ENCODE measurements at places on chromosomes 1 and 21.

GRCh38 chr1:211831558-211832323, 1.2 kb upstream of the LPGAT1 start:
- no peak for DNase-seq

DNA sequence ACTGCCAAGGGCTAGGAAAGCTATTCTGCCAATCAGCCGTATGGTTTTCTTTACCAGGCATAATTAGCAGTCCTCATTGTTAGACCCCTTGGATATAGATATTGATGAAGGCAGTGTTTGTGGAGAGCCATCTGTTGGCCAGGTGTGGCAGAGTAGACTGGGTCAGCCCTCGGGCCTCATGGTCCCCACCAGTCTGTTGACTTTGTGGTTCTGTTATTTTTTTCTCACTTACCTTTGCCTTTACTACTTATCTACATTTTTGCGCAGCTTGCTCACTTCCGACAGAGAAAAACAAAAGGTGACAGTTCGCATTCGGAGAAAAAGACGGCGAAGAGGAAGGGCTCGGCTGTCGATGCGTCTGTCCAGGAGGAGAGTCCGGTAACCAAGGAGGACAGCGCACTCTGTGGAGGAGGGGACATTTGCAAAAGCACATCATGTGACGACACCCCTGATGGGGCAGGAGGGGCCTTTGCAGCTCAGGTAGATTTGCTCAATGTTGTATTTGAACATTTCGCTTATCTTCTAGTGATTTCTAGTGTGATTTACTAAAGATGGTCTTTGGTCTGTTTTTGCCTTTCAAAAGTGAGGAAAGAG, 2.3 kb downstream of the PCNT start:
- no peak for DNase-seq

DNA sequence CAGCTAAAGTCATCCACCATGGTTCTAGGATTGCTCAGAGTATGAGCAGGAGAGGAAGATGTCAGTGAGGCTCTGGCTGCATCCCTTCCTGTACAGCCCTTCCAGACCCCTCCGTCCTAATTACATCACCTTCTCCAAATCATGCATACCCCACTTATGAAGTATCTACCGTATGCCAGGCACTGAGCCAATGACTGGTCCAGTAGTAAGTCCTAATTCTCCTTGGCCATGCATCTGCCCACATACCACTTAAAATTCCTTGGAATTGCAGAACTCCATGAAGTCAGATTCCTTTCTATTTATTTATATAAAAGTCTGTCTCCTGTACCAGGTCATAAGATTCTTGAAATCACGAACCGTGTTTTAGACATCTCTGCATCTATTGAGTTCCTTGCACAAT, 106.1 kb downstream of the SEC16B start:
- no peak for DNase-seq

- no peak for DNase-seq
Measured at GRCh38 chr1:92989253-92989652, 28.0 kb upstream of the DIPK1A start.

DNA sequence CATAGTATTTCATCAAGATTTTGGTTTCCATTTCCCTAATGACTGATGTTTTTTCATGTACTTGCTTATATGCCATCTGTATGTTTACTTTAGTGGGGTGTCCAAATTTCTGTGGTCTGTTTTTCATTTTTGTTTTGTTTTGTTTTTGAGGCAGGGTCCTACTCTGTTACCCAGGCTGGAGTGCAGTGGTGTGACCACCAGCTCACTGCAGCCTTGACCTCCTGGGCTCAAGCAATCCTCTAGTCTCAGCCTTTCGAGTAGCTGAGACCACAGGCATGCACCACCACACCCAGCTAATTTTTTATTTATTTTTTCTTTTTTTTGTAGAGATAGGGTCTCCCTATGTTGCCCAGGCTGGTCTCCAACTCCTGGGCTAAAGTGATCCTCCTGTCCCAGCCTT, 378.0 kb upstream of the VAMP3 start:
- no peak for DNase-seq

DNA sequence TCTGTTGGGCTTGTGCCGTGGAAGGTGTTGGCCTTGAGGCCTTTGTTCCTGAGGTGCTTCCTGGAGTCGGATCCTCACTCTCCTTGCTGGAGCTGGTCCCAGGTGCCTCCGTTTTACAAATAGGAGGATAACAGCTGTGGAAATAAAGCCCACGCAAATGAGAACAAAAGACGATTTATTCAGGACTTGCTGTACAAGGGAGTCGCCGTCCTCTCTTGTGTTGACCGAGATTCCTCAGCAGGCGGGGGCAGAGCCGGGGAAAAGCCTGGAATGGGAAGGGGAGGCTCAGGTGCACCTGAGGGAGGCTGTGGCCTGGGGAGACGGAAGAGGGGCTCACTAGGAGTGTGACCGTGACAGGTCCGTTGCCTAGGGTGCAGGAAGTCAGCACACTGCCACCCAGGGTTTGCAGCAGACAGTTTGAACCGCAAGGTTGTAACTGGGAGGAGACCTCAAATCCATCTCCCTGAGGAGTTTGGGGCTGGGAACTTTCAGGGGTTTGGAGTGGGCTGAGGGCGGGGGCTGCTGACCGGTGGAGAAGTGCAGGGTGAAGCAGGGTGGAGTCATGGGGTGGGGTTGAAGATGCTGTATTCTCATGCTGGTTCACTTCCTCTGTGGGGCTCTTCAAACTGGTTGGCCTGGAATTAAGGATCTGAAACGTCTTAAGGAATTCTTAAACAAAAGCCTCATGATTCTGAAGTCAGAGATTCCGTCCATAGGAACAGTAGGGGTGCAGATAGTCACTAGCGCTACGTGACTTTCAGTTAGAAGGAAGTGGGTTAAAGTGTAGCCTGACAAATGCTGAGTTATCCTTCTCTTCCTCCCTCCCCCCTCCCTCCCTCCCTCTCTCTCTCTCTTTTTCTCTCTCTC, 2.6 kb upstream of the CSTB start:
- no peak for DNase-seq

GRCh38 chr1:16191916-16192546, 20.4 kb downstream of the ARHGEF19 start:
- no peak for DNase-seq

GRCh38 chr1:92853299-92853698, 21.5 kb downstream of the RPL5 start:
- DNase-seq: no peak

- DNase-seq: no peak
Measured at GRCh38 chr1:44636688-44637598, 37.3 kb downstream of the TMEM53 start.

DNA sequence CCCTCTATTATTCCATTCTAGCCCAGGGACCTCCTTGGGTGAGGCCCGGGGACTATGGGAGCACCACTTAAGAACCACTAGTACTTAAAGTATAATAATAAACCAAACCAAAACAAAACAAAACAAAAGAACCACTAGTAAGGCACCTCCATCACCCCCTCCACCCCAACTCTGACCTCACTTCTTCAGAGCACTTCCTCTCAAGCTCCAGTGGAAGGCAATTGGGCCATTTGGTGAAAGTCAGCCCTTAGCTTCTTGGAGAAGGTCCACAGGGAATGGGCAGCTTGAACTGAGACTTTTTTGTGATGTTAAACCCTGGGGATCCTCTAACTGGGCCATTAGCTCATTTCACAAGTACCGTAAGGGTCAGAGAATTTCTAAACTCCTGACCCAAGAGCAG, 237.3 kb downstream of the RHOU start:
- DNase-seq: no peak

DNA sequence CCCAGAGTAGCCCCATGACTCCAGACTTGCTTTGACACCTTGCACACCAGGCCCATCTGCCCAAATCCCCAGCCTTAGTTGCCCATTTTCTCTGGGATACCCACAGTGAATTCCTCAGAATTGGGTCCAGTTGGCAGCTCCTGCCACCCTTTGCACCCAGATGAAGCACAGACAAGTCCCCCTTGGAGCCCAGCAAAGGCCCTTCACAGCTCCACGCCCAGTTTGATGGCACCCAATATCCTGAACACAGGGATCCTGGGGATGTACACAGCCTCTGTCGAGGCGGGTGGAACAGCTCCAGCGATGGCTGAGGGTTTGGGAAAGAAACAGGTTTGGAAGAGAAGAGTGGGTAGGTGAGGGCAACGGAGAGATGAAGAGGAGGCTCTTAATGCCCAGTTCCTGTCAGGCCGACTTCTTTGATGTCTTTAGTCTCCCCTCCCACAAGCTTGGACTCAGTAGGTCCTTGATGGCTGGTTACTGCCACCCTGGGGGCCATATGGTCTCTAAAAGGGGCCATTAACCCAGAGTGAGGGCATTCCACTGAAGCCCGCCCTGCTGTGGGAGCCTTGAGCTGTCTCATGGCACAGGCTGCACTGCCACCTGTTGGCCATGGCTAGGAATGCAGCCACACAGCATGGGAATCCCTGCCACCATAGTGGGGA, 21.7 kb downstream of the TMEM53 start:
- peak; percentile 71 for DNase-seq

DNA sequence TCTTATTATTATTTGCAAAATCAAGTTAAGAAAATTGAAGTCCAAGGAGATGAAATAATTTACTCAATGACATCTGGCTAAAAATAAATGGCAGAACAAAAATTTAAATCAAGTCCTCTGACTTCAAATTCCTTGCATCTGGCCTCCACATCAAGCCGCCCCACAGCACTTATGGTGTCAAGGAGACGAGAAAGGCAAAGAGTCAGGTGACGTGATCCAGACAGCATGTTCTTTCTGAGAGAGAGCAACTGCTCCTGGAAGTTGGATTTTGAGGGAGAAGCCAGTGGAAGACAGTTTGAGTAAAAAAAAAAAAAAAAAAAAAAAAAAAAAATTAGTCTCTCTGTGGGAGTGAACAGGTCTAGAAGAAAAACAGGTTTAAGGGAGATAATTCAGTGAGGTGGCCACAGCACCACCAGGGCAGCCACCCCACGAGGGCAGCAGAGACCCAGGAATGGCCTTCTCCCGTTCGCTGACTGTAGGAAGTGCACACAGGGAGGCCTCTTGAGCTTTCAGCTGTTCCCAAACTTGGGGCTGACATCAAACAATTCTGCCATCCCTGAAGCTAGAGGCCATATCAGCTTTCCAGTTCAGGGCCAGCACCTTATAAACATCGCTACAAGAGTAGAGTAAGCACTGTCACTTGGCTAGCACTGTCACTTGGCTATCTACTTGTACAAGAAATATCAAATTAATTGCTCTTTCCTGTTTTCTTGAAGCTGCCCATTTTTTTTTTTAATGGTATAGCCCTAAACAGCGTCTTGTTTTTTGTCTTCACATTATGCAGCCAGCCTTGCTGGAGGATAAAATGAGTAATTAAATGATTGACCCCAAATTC, 7.8 kb downstream of the C1orf162 start:
- peak; percentile 70 for DNase-seq

GRCh38 chr1:214010197-214010573, 22.4 kb downstream of the PROX1 start:
- DNase-seq: no peak

DNA sequence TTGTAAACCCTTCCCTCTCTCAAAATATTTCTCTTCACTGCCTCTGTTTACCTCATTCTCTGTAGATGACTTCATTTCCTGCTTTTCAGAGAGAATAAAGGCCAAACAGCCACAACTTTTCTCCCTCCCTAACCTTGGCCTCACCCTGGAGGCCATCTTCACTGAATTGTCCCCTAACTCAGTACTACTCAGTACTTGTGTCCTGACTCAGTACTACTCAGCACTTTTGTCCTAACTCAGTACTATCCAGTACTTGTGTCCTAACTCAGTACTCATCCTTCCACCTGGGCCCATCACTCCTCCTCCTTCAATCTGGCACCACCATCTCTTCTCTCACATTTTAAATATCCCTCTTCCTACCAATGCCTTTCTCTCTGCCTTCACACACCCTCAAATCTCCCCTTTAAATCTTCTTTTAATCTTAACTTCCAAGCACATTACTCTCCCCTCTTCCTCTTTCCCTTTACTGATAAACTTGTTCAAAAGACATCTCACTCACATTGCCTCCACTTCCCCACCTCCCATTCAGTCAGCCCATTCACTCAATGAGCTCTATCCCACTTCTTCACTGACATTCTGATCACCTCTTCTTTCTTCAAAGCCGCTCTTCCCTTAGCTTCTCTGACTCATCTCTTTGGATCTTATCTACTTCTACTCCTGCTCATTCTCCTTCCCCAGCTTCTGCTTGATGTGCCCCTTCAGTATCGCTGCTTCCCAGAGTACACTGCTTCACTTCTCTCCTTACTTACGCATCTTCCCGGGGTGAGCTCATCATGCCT, 121.4 kb downstream of the RNF220 start:
- no peak for DNase-seq

- DNase-seq: no peak
Measured at GRCh38 chr1:47514229-47514628, 76.4 kb downstream of the FOXD2 start.

GRCh38 chr1:246476771-246477170, 30.3 kb downstream of the SMYD3 start:
- no peak for DNase-seq

DNA sequence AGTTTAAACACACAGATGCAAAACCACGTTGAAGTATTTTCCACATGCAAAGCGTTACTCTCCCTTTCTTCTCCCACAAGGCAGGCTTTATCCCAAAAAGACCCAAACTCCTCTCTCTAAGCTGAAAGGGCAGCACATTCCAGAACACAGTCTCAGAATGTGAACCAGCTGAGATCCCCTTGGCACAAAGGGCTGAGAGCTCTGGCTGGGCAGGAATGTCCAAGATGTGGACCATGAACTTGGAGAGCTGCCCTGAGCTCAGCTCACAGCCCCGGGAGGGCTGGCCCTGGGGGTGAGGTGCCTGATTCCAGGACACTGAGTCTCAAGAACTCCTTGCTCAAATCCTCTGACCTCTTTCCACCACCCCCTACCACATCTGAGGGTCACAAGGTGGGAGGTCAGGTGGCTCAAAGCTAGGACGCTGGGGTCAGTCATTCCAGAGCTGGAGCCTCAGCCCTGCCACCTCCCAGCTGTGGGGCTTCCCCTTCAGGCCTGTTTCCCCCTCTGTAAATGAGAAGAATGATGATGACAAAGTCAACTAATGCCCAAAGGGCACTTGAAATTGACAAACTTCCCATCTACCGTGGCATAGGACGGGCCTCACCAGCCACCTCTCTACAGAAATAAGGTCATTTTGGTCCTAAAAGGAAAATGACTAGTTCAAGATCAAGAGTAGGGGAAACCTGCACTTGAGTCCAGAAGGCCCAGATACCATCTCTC, 11.5 kb downstream of the ALDH4A1 start:
- DNase-seq: peak; percentile 11

DNA sequence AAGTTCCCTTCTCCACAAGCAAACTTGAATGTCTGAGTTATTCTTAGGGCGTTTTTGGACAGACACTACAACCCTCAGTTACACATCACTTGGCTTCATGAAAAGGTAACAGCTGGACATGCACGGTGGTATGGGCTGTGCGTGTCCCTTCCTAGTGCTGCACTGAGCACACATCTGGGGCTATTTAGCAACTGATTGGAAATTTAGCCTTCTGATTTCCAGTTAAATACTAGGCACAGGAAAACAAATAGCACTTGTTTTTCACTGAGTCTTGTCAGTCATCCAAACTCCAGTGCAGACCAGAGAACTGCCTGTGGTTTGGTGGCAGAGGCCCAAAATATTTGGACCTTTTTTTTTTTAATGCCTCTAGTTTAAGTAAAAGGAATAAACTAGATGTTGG, 134.7 kb downstream of the TGFBR3 start:
- DNase-seq: no peak

GRCh38 chr1:76501136-76501535, 366.1 kb upstream of the ST6GALNAC5 start:
- no peak for DNase-seq

Measured in substantia nigra (tissue), 51 donors.